CD4-positive, alpha-beta T cell treated with Interleukin-10 for 1 hour (primary cell): ENCODE measurements at places on chromosomes 7 and 10.

DNA sequence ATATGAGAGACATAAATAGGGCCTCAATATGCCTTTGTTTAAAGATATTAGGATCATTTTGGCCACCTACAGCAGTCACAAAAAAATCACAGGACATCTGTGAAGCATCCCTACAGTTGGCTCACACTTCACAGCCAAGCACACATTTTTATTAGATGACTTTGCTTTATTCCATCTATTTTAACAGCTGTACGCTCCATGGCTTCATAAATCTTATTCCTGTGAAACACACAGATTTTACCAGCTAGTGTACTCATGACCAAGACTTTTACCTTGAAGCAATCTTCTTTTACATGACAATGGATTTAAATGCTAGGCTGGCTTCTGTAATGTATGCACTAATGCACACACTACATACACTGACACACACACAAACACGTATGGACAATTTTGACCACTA lies 254.8 kb upstream of the PITRM1 start:
- no peak for DNase-seq

DNA sequence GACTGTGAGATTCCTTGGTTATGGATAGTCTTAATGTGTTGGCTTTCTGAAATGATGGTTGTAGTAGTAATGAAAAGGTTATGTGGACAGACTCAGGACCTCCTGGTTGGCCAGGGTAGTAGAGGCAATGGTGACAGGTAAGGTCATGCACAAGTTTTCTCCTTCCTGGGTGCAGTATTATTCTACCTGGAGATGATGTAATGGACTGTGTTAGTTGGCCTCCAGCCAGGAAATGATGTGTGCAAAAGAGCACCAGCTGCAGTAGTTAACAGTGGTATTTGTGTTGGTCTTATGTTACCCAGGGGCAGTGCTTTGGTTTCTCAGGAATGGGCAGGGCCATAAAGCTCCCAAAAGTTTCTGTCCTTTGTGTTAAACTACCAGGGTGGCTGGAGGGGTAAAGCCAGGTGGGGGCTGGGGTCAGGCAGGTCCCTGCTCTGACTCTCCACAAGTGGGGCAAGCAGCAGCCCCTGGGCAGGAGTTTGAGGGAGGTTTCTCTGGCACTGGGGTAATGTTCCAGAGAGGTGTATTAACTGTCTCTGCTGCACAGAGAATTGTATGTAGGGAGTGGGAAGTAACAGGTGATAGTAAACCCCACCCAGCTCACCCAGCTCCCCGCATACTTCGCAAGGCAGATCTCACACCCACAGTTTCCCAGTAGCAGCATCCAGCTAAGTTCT lies 36.3 kb downstream of the GPR22 start:
- no peak for DNase-seq

GRCh38 chr7:27944643-27945042 lies 204.7 kb downstream of the TAX1BP1 start:
- no peak for DNase-seq

DNA sequence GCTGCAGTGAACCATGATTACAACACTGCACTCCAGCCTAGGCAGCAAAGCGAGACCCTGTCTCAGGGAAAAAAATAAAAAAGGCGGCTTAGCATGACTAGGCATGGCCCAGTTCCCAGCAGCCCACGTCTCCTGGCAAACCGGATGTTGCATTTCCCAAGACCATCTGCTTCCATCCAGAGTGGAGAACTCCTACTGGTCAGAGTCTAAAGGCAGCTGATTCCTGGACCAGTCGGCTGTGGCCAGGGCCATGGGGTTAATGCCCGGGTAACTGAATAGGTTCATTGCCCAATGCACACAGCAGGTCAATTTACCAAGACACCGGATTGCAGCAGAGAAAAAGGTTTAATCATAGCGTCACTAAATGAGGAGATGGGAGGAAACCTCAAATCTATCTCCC lies 133.1 kb downstream of the MYL10 start:
- no peak for DNase-seq

DNA sequence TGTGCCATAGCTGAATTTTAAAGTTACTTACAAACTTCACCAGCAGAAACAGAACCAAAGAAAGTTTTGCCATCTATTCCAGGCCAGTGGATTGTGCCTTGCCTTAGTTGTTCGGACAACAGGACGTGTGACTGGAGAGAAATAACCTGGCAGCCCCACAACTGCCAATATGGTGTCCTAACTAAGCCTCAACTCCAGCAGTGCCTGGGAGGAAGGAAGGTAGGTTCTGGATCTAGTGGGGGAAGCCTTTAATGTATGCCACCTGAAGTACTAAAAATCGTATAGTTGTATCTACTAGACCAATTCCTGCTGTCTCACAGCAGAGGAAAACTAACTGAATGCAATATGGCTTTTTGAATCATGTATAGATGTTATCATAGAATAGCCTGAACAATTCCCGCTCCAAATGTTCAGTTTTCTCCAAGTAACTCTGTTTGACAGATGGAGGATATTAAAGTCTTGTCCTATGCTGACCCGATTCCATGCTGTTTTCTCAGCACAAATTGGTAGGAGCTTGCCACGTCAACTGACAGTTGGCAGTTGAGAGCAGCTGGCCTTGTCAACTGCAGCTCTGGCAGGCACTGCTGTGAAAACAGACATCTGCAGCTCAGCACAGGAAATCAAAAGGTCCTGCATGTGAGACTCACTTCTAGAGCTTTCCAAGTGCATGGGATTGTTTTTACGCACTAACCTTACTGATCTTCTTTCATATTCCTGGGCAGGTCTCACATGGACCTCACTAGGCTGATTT lies 84.5 kb upstream of the WNT16 start:
- DNase-seq, result no peak

DNA sequence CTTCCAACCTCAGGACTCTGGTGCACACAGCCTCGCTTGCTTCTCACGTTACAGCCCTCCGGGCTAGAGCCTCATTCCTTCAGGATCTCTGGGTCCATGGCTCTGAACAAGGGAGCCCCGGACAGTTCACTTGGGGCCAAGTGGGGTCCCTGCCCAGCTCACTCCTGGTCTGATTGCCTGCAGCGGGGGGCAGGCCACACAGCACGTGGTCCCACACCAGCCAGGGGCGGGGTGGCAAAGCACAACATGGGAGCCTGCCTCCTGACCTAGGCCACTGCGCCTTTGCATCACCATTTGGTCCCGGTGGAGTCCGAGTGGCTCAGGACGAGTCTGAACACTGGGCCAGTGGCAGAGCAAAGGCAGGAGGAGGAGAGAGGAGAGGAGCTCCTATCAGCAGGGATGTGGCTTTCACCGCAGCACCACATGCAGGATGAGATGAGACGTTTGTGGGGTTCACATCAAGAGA lies 13.4 kb upstream of the CRYGN start:
- DNase-seq, result no peak

- no peak for DNase-seq
Observed at GRCh38 chr10:14692344-14693076, 82.2 kb downstream of the FAM107B start.

GRCh38 chr10:45468079-45468478 lies 94.1 kb downstream of the ALOX5 start:
- no peak for DNase-seq

- DNase-seq, result no peak
Observed at GRCh38 chr10:124185084-124185483, 91.7 kb upstream of the CHST15 start.

- no peak for DNase-seq
Observed at GRCh38 chr10:12403119-12403518, 53.8 kb downstream of the CAMK1D start.

DNA sequence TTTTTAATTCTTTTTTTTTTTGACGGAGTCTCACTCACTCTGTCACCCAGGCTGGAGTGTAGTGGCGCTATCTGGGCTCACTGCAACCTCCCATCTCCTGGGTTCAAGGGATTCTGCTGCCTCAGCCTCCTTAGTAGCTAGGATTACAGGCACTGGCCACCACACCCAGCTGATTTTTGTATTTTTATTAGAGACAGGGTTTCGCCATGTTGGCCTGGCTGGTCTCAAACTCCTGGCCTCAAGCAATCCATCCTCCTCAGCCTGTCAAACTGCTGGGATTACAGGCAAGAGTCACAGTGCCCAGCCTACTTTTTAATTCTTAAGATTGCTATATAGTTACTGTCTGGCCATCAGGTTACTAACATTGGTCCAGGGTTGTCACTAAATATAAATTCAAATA lies 59.6 kb downstream of the ZNF277 start:
- DNase-seq, result no peak

- DNase-seq, result no peak
Observed at GRCh38 chr7:121080913-121081326, 92.4 kb downstream of the CPED1 start.

- DNase-seq, result no peak
Observed at GRCh38 chr7:147153571-147153970, 1037.0 kb downstream of the CNTNAP2 start.

DNA sequence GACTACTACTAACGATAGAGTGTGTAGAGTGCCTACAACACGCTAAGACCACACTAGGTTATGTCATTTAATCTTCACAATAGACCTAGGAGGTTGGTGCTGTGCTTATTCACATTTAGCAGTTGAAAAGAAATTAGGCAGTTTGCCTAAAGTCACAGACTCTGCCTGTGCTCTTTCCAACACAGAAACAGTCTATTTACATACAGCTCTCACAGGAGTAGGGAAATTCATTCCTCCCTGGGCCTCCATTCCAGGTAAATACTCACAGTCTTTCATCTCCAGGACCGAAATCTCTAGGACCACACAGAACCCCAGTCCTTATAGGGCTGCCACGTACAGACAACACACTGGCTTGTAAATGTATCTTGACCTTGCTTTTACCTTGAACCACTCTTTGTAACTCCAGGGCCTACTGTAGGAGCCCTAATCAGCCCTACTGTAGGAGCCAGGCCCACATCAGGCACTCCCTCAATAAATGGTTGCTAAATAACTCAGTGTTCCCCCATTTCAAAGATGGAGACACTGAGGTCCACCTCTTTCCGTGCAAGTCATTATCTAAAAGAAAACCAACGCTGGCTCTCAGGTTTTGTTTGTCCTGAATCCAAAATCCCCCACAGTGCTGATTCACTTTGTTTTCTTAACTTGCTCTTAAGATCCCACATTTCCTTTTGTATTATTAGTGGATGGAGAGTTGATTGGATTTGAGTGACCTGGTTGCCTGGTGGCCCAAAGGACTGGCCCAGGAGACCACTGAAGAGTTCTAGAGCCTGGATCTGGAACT lies 146.9 kb downstream of the KCNMA1 start:
- no peak for DNase-seq

DNA sequence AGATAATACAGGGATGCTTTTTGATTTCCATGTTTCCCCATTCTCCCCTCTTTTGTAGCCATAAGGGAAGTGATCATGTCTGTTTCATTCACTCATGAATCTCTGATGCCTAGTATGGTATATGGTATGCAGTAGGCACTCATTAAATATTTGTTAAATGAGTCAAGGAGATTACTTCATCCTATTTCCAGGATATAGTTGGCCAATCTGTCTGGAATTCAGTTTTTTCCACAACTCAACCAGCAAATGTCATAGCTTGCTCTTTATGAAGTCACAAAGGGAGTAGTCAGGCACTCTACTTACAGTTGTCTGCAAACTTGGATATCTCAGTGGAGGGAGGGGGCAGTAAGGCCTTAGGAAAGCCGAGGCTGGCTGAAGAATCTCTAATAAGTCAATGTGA lies 853.6 kb downstream of the LRMDA start:
- DNase-seq, result no peak
